ENCODE measurements at places on chromosomes 13 and 19.

DNA sequence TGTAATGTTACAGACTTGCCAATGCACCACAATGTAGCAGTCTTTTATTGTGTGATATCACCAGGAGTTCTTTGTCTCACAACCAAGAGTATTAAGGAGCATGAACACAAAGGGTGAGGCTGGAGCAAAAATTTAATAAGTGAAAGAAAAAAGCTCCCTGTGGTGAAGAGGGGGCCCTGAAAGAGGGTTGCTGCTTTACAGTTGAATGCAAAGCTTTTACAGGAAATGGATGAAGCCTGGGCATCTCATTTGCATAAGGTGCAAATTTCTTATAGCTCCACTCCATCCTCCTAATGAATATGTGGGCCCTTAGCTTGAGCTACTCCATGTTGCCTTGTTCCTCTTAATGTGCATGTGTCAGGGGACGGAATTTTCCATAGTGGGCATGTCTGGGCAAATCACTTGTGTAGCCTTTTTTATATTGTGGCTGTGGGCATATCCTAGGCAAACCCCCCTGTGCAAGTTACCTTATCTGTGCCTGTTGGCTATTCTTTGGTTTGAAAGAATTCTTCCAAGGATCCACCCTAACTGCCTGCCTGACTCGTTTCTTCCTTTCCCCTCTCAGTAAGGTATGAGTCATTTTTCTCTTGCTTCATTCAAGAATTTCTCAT lies 45.3 kb upstream of the TRPC4 start:
- DNase-seq, result no peak

DNA sequence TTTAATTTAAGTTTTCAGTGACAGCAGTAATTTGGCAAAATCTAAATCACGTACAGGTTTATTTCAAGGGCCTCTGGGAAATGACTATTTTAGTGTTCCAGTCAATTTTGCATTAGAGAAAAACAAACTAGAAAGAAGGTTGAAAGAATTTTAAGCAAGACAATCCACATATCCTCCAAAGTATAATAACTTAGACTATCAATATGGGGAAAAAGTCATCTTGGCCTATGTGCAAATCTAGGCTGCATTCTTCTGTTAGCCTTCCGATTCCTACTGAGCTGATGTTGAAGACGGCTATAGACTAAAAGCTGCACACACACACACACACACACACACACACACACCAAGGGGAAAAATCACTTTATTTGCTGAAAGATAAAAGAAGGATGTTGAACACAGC lies 81.3 kb downstream of the SLITRK6 start:
- no peak for DNase-seq

- DNase-seq, result no peak
Measured at GRCh38 chr19:4587527-4587926, 28.0 kb upstream of the SEMA6B start.

DNA sequence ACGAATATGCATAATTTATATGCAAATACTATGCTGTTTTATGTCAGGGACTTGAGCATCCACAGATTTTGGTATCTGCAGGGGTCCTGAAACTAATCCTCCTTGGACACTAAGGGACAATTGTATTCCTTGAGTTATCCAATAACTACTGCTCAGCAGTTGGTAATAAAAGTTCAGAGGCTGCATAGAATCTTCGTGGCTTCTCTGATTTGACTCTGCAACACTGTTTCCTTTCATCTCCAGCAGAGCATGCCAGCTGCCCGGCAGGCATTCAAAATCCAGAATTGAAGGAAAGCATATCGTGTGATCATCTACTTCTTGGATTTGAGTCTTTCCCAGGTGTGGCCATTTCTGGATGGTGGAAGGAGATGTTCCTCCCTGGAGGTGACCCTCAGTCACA lies 64.5 kb upstream of the MRI1 start:
- no peak for DNase-seq

- no peak for DNase-seq
Measured at GRCh38 chr13:43784496-43784895, 2.3 kb downstream of the ENOX1 start.

DNA sequence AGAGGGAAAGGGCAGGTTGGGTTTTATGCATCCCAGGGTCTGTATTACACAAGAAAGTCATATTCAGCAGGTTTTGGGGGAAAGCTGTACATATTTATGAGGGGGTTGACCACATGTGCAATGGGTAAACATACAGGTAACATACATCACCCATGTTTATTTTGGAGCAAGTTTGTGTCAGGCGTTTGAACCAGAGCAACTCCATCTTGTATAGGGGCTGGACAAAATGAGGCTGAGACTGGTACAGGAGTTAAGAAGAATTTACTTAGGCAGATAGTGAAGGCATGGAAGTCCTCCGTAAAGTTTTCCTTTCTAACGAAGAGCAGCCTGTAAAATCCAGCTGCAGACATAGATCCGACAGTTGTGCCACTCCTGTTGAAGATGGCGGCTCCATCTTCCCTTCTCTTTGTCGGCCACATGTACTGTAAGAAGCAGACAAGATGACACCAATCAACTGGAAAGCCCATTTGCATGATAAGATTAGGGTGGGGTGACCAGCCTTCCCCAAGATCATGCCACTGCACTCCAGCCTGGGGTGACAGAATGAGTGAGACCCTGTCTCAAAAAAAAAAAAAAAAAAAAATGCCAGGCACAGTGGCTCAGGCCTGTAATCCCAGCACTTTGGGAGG lies 4.7 kb upstream of the NUDT19 start:
- no peak for DNase-seq

- no peak for DNase-seq
Measured at GRCh38 chr19:741506-742131, 9.3 kb upstream of the MISP start.

DNA sequence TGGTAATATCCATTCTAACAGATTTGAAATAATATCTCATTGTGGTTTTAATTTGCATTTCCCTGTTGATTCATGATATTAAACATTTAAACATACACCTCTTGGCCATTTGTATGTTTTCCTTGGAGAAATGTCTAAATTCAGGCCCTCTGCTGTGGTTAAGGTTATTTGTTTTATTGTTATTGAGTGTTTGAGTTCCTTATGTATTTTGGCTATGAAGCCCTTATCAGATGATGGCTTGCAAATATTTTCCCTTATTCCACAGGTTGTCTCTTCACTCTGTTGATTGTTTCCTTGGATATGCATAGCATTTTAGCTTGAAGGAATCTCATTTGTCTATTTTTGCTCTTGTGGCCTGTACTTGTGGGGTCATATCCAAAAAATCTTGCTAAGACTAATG lies 303.6 kb downstream of the GPC5 start:
- DNase-seq, result no peak

GRCh38 chr13:39210961-39211534 lies 172.8 kb downstream of the NHLRC3 start:
- DNase-seq, result no peak

DNA sequence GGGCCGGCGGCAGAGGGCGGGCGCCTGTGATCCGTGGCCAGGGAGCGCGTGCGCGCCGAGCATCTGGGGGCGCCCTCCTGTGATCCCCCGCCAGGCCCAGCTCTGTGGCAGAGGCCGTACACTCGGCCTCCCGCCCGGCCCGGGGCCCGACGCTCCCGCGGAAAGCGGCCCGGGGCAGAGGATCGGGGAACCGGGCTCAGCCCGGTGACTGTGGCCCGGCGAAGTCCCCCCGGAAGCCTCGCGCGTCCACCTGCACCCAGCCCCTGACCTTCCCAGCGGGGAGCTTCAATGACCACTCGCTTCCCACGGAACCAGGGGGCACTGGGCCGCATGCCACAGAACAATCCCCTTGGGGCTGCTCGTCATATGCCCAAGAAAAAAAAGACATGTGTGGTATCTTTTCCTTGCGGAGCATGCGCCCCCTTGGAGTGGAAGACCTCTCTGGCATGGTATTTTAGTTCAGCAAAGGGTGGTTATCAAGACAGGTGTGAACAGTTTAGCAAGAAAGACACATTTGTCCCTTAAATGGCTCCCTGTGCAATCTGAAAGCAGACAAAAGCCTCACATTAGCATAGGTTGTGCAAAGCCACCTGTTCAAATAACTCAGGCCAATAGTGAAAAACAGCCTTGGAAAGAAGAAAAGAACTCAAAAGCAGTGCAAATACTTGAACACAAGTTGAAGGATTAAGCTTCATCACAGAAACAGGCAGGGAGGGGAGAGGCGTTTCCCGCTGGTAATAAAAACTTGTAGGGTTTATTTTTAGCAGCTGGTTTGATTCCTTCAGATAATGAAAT lies 290.9 kb upstream of the SOX21 start:
- no peak for DNase-seq

- DNase-seq, result no peak
Measured at GRCh38 chr13:68597641-68598040, 1367.5 kb upstream of the PCDH9 start.
